ENCODE measurements at places on chromosomes 3 and 15.

DNA sequence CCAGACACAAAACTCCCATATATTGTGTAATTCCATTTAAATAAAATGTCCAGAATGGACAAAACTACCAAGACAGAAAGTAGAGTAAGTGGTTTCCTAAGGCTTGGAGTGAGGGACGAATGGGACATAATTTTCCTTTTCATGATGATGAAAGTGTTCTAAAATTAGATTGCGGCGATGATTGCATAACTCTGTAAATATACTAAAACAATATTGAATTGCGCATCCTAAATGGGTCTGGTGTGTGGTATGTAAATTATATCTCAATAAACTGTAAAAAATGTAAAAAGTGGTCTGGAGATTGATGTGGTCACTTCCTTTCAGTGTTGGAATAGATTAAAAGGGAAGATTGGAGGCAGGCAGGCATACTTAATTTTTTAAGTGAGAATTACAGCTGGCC, 105.9 kb upstream of the KCNAB1 start:
- no peak for DNase-seq

- no peak for DNase-seq
Observed at GRCh38 chr3:27610800-27611525, 111.2 kb downstream of the EOMES start.

DNA sequence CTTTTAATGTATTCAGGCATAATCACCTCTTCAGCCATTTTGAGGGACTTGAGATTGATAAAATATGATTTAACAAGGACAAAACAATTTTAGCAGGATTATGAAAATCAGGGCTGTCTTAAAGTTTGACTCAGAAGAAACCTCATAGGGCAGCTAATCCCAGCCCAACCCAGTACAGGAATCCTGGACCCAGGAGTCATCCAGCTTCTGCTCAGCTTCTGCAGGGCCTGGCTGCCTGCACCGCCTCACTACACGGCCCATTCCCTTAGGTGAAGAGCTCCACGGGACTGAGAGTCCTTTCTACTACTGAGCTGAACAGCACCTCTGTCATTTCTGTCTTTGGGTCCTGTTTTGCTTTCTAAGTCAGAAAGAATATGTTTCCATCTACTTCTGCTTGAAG, 37.5 kb downstream of the ARHGAP31 start:
- no peak for DNase-seq

- no peak for DNase-seq
Observed at GRCh38 chr3:33153782-33154181, 40.0 kb downstream of the CRTAP start.

DNA sequence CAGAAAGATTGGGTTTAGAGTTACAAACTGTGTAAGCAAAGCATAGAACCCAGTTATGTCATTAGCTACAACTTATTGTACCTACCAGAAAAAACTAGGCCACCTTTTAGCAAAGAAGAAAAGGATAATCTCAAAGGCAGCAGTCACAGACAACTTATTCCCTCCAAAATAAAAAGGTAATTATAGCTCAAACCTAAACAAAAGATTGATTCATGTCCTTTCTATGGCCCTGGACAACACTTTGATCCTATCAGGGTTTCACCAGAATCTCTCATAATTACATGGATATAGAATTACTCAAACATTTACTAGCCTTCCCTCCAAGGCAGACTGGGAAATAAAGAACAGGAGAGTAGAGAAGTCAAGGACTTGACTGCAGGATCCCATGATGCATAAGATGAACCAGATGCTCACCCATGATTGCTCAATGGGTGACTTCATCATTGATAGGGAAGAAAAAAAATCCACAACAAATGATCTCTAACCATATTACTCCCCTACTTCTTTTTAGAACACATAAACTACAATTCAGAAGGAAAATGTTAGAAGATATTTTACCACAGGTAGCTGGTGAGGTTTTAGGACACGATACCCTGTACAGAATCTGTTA, 17.4 kb downstream of the DET1 start:
- DNase-seq: no peak

DNA sequence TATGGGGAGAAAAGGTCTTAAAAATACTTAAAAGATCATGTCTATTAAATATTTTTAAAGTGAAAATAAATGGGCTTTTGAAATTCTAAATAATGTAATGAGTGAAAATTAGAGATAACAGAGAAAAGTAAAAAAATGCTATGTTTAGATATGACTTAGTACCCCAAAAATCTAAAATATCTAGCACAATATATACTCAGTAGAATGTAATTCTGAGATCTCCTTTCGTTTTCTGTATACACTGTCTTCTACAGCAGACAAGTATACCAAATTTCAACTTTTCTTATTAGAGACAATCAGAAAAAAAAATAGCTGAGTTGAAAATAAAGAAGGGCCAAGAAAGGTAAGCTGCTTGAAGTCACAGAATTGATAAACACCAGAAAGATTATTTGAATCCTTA, 140.8 kb downstream of the ADAM10 start:
- DNase-seq: no peak

DNA sequence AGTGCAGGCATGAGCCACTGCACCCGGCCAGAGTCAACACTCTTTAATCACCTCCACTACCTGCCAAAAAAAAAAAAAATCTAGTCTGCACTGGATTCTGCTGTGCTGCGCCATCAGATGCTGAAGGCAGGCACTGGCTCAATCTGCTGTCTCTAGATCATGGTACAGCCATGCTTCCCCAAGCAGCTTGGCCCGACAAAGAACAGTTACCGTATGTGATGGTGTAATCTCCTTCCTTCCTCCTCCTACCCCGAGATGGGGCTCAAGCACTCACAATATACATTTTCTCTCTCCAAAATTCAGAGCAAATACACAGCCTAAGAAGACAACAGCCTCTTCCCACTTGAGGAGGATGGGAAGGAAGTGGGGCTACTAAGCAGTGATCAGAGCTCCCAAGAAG, 45.1 kb downstream of the DAPK2 start:
- DNase-seq: no peak

DNA sequence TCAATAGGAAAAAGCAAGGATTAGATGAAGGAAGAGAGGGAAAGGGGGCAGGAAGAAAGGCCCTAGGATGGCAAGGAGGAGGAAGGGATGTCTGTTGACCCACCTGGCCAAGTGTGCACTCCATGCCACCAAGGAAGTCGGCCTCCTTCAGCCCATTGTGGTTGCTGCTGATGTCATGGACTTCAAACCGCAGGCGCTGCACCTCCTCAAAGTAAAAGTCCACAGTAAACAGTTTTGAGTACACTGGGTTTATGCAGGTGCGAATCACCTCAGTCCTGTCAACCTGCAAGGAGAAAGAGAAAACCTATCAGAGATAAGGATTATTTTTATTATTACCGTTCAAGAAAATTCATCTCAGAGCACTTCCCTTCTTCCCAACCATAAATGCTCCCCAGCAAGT, 220.6 kb upstream of the MRPL3 start:
- DNase-seq: no peak

DNA sequence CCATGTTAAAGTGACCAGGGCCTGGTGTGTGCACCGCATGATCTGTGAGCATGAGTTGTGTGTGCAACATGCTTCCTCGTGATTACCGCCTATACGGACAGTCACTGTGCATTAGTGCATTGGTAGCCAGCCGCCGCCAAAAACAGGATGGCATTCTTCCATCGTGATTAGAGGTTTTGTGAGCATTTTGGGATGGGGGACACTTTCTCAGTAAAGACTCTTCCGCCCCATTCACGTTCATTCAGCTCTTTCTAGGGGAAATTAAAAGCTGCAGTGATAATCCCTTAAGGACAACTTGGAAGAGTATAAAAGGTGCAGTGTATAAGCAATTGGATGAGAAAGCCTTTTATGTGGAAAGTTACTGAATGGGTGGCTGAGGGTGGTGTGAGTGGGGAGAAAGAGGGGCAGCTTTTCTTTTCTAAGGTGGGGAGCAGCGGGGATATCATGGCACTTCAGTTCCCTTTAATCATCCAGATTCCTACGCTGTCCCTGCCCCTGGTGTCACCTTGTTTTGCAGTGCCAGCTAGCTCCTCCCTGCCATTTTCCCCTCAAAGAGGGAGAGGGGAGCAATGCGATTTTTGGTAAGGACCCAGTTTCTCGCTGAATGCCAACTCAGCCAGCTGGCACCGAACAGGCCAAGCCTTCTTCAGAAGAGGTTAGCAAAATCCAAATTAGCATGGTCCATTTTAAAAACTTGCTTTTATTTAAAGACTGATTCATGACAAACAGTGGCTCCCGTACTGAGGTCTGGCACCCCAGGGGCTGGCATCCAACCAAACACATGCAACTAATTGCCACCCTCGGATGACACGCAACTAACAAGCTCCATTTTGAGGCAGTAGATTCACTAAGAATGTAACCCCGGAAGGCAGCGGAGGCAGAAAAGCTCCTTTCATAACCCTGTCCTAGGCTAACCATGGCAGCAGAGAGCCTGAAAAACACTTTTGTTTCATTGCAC, 447.8 kb downstream of the FHIT start:
- DNase-seq: no peak

- DNase-seq: no peak
Observed at GRCh38 chr3:55322638-55323037, 164.5 kb downstream of the WNT5A start.

GRCh38 chr3:141266797-141267555, 35.4 kb downstream of the PXYLP1 start:
- no peak for DNase-seq

GRCh38 chr15:65812916-65813315, 20.8 kb upstream of the DENND4A start:
- DNase-seq: no peak

All from stimulated activated CD8-positive, alpha-beta memory T cell treated with anti-CD3 and anti-CD28 coated beads, Interleukin-12 subunit alpha, Interleukin-12 subunit beta, amount 100 ng/mL, for 1 hour (primary cell).